ENCODE measurements at places on chromosomes 5 and 9.

- no peak for DNase-seq
These were observed 1106.0 kb downstream of the TAF11L14 start for GRCh38 chr5:18740301-18740700.

DNA sequence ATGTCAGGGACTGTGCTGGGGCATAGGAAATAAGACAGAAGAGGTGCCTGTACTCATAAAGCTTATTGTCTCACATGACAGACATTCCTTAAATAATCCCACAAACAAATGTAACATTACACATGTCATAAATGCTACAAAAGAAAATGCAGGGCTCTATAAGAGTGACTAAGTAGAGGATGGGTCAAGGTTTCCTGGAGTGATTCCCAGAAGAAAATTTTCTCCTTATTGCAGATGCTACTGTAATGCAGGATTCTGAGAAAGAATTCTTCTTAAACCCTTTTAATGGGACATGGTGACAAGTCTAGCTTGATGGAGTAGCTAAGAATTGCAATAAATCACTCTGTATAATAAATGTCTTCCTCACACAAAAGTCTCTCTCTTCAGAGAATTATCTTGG lies 55.7 kb downstream of the SH3TC2 start:
- DNase-seq, result no peak

DNA sequence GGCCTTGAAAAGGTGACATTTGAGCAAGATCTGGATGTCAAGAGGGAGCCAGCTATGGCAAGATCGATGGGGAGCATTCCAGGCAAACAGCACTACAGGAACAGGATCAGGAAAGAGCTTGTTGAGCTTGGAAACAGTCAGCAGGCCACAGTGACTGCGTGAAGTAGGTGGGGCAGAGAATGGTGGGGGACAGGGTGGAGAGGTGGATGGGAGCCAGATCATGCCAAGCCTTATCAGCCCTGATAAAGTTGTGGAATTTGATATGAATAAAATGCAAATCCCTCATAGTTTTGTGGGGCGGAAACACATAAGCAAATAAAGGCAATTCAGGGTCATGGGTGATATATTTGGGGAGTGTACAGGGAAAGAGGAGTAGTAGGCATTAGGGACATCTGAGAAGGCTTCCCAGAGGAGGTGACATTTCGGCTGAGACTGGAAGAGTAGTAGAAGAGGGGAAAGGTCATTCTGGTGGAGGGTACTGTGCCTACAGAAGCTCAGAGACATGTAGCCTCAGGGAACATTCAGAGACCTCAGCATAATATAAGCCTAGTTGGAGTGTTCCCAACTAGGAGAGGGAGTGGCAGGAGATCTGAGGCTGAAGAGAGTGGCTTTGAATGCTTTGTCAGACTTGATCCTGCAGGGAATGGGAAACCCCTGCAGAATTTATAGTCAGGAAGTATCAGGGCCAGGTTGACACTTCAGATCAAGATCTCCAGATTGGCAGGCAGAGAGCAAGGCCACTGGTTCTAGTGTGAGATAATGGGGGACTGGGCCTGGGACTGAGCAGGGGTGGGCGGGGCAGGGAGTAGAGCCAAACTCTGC lies 9.7 kb upstream of the CYSTM1 start:
- no peak for DNase-seq

DNA sequence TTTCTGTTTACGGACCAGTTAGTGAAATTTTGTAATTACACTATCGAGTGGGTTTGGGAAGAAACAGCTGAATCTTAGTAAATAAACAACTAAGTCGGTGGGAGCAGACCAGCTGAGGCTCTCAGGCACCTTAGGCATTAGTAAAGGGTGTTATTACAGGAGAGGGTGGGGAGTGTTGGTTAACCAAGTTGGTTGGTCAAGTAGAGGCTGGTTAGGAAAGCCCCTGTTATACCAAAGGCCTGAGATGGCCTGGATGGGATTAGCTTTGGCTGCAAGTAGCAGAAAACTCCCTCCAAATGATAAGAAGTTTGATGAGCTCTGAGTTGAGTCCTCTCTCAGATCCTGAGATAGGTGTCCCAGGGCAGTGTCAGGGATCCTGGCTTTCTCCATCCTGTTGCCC lies 81.3 kb downstream of the PPARGC1B start:
- DNase-seq, result no peak

GRCh38 chr5:149215478-149216090 lies 56.1 kb upstream of the AFAP1L1 start:
- no peak for DNase-seq

GRCh38 chr9:134066913-134067851 lies 644 bp downstream of the BRD3 start:
- peak; percentile 52 for DNase-seq

DNA sequence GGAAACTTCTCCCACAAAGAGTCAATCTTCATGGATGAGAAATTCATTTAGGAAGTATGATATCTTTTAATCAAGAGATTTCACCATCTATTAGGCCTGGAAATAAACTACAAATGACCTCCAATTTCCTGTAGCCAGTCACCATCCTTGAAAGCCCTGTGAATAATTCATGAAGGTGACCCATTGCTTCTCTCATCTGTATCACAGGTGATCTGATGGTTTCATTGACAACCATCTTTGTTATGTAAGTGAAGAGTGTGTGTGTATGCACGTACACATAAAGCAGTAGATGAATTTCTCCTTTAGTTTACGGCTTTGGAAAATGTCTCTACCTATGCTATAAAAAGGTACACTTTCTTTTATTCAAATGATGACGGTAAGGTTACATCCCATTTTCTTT lies 644.1 kb upstream of the KLF4 start:
- no peak for DNase-seq

DNA sequence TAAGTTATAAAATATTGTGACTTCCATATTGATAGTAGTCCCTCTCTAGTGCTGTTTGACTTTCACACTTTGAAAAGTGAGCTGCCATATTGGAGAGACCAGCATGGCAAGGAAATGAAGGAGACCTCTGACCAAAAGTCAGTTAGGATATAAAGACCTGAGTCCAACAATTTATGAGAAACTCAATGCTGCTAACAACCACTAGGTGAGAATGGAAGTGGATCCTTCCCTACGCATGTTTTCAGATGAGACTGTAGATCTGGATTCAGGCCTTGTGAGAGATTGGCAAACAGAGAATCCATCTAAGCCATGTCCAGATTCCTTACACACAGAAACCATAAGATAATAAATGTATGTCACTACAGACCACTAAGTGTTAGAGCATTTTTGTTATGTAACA lies 81.6 kb downstream of the CTNND2 start:
- DNase-seq, result no peak

DNA sequence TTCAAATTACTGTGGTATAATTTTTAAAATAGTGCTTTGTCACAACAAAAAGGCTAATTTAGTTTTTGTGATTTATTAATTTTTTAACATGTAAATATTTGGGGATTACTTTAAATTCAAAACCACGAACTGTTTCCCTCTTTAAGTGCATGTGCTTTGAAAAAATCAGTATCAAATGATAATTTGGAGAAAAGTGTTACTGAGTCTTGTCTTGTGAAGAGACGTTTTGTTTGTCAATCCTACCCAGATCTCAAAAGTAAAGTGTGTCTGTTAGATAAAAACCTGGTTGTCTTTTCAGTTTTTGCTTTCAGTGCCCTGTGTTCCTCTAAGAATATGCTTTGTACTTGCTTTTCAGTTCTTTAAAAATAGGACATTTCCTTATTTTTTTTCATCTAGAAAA lies 7.7 kb downstream of the ZSWIM6 start:
- DNase-seq, result no peak

- no peak for DNase-seq
These were observed 8.1 kb downstream of the FAM193B start for GRCh38 chr5:177546258-177546741.

GRCh38 chr5:96655085-96655484 lies 7.1 kb upstream of the CAST start:
- no peak for DNase-seq

- no peak for DNase-seq
These were observed 356.9 kb upstream of the WWC1 start for GRCh38 chr5:167934551-167934971.

- peak; percentile 51 for DNase-seq
These were observed 753 bp downstream of the ARHGAP26 start for GRCh38 chr5:142770650-142771609.

DNA sequence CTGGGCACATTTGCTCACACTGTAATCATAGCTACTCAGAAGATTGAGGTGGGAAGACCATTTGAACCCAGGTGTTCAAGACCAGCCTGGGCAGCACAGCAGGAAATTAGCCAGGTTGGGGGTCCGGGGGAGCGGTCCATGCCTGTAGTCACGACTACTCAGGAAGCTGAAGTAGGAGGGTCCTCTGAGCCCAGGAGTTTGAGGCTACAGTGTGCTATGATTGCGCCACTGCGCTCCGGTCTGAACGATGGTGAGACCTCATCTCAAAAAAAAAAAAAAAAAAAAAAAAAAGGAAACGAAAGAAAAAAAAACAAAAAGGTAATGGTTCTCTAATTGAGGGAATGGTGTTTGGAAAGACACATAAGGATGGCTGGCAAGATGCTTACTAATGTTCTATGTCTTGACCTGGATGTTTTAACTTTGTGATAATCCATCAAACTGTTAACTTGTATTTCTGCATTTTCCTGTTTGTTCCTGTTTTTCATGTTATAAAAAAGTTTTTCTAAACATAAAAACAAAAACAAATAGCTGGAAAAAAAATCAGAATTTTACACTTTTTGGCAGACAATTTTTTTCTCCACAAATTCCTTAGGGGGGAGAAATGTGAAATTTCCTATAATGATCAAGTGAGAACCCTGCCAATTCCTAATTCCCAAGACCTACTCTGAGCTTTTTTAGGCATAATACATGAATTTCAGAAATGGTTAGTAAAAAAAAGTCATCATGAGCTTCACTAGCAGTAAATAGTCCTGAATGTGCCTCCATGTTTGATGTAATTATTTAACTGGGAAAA lies 96.9 kb downstream of the DENND1A start:
- no peak for DNase-seq

DNA sequence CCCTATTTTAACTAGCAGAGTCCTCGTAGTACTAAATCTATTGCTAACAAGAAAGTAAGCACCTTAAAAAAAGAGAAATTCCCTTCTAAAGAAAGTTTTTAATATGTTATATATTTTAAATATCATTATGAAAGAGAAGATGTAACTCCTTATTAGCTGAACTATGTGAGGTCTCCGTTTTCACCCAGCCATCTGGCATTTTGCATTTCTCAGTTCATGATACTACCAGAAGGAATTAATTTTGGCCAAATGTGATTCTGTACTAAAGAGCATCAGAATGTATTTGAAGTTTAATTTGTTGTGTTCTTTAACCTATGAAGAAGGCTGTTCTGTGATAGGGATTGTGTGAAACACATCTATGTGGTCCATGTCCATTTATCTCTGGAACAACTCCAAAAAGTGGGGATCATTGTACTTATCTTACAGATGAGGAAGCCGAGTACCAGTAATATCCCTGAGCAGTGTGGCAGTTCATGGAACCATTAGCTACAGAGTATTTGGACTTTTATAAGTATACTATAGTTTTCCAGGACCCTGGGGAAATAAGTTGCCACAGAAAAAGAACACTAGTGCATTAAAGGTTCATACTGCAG lies 29.8 kb downstream of the TNFAIP8 start:
- DNase-seq, result no peak

DNA sequence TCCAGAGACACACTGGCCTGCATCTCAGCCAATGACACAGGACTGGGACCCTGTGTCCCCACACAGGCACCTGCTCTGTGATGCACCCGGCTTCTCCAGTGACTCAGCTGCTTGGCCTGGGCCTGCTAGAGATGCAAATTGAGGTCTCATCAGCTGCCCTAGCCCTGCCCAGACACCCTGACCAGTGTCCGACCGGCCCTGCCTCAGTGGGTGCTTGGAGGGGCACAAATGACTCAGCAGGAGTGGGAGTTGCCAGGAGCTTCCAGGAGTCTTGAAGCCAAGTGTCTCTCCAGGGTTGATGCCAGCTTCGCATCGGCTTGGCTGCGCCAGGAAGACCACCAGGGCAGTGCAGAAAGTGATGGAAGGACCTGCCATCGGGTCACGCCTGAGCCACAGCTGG lies 148.2 kb downstream of the ICE1 start:
- no peak for DNase-seq

DNA sequence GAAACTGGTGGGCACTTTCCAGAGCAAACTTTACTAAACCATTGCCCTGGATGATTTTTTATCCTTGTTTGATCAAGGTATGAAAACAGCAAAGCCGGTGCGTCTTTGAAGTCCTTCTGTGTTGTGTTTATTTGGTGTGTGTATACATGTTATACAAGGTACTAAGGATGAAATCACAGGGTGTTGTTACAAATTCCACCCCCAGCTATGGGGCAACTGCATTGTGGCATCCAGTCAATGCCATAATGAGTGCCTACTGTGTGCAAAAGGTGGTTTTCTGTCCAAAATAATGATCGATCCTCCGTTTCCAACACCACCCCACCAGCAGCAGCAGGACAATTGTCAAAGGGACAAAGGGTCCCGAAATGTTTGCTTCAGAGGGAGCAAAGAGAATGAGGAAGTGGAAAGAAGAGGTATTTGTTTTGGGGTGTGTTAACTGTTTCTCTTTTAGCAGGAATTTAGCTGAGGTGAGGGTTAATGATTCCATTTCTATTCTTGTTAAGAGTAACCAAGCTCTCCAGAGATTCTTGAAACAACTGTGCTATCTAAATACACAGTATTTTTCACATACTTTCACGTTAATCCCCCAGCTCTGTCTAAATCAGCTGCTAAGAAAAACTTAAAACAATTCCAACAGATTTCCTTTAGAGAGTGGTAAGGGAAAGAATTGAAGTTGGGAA lies 568.7 kb upstream of the KLF4 start:
- no peak for DNase-seq

GRCh38 chr5:146043722-146044121 lies 61.7 kb downstream of the PLAC8L1 start:
- DNase-seq, result no peak

- DNase-seq, result no peak
These were observed 53.8 kb upstream of the RANBP3L start for GRCh38 chr5:36355516-36355915.

DNA sequence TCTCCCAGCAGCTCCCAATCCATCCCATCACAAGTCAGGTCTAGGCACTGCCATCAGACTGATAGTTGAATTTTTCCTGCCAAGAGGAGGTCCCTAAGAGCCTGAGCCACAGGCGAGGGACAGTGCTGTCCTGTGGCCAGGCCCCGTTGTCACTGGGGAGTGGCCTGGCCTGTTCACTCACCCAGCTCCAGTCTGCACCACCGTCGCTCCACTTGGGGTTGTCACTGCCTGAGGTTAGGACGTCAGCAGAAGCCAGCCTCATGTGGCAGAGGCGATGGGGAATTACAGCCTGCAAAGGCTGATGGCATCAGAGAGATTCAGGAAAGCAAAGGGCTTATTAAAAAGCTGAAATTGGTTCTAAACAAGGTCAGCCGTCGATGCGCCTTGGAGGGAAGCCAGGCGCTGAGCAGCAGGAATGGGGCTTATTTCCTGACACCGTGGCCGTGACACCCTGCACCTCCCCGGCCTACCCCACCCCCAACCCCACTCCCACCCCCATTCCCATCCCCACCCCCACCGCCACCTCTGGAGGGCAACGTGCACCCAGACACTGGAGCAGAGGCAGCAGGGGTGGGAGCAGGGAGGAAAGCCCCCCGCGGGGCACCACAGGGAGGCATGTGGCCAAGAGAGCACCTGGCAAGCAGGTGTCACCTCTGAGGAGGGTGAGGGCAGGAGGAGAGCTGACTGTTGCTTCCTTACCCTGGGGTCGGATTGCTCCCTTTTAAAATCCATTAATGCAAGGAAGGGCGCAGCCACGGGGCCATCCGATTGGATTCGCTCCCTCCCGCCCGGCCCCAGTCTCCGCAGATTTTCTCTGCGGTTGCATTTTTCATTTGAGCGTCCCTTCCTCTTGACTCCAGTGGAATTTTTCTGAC lies 3.1 kb upstream of the DBH start:
- DNase-seq, result no peak
